Glomerular endothelial cell (primary cell): ENCODE measurements at places on chromosomes 3 and 15.
A peak's percentile ranks its signal among the peaks of the same experiment; 100 is the strongest.

GRCh38 chr3:150346981-150347863, 60.9 kb upstream of the TSC22D2 start:
- DNase-seq = no peak

DNA sequence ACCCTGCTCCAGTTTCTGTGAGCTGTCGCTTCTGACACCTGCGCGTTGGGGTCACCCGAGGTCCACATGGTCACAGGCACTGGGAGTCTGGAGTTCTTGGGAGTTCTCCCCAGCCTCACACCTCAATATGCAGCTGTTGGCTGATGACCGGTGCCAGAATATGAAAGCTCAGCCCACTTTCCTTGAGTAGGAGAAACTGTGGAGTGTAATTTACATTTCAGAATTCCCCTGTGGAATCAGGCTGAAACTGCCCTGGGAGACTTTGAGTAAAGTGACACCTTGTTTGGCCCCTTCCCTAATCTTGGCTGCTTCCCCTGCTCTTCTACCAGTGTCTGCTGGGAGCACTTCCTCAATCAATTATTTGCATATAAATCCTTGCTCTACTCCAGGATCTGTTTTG, 255.9 kb downstream of the NFKBIZ start:
- no peak for DNase-seq

- no peak for DNase-seq
Measured at GRCh38 chr15:68203956-68204355, 1.2 kb downstream of the CALML4 start.

GRCh38 chr15:45268135-45268534, 16.1 kb downstream of the SLC28A2 start:
- DNase-seq = no peak

- no peak for DNase-seq
Measured at GRCh38 chr3:105532251-105532650, 165.5 kb downstream of the ALCAM start.

DNA sequence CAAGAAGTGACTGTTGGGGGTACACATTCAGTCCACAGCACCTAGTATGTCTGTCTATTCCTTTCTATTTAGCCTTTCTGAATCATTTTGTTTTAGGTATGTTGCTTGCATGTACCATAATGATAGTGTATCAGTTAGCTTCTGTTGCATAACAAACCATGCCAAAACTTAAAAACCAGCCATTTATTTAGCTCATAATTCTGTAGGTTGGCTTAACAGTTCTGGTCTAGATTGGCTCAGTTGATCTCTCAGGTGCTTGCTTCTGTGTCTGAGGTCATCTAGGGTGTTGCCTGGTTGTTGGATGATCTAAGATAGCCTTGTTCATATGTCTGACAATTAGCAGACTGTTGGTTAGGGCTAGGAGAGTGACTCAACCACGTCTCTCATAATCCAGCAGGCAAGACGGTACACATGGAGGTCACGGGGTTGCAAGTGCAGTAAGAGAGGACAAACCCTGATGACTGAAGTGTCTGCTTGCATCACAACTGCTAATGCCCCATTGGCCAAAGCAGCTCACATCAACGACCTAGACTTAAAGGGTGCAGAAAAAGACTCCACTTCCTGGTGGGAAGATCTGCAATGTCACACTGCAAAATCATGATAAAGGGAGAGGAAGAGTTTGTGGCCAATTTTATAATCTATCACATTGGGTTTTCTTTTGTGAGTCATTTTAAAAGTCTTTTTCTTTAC, 6.8 kb upstream of the PDCD6IP start:
- no peak for DNase-seq

- DNase-seq = no peak
Measured at GRCh38 chr15:70528270-70528706, 235.1 kb downstream of the UACA start.

- DNase-seq = peak; percentile 22
Measured at GRCh38 chr3:9399746-9400145, 2.3 kb downstream of the SETD5 start.

GRCh38 chr3:81554388-81554787, 207.1 kb downstream of the GBE1 start:
- no peak for DNase-seq

GRCh38 chr3:77342688-77343087, 302.8 kb downstream of the ROBO2 start:
- no peak for DNase-seq

DNA sequence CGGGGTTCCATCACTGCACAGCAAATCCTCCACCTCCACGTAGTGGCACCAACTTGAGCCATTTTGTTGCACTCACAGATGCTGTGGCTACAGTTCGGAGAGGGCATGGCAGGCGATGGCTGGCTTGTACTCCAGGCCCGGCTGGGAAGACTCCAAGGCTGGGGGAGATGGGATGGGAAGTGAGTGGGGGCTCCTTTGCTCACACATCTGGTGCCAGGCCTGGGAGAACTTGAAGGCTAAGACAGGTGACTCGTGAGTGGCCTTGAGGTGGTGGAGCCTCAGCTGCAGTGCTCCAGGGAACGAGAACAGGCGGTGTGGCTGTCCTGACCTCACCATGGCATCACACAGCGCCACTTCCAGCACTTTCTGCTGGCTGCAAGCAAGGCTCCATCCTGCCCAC, 87.9 kb downstream of the PLXNA1 start:
- DNase-seq = no peak

GRCh38 chr3:63132461-63133250, 145.5 kb upstream of the SYNPR start:
- DNase-seq = no peak

DNA sequence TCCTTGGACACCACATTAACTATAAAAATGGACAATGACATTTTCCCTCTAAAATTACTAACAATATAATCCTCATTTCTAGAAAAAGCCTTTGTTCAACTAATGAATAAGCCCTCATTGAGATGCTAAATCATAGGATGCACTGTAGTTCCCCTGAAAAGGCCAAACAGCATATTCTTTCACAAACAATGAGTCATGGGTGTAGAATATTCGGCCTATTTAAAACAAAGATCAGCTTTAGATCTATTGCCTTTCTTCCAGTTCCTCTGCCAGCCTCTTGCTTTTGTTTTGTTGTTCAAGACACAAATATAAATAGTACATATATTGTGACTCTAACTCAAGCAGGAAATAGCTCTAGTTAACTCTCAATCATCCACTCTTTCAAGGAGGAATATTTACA, 82.5 kb downstream of the ADAM10 start:
- DNase-seq = peak; percentile 18

DNA sequence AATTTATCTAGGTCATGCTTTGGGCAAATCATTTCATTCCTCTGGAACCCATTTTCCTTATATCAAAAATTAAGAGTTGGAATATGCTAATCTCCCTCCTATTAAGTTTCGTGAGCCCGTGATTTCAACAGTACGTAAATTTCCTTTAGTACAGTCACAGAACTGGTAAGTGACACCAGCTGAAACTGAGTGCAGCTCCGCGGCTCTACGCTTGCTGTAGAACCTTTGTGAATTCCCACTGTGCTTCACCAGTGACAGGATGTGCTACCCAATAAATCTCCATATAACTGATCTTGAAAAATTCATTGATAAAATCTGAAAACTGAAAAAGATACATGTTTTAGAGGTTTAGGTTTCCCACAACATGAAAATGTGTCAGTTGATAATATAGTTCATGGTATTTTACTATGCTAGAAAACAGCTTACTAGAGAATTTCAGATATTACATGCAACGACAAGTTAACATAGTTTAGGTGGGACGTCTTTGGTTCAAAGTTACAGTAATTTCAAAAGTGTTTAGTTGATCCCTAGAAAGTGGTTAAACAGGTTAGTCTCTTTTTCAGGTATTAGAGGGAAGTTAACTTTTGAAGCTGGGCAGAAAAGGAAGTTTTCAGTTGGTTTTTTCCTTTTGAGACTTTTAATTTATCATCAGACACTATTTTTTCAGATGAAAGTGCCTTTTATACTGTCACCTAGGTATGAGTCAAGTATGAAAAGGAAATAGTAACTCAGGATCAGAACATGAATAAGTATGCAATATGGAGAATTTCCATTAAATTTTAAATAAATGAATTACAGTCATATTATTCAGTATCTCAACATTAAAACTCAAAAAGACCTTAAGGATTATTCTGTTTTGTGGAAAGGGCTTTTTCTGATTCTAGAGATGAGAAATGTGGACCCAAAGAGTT, 57.0 kb downstream of the PPARG start:
- DNase-seq = no peak

DNA sequence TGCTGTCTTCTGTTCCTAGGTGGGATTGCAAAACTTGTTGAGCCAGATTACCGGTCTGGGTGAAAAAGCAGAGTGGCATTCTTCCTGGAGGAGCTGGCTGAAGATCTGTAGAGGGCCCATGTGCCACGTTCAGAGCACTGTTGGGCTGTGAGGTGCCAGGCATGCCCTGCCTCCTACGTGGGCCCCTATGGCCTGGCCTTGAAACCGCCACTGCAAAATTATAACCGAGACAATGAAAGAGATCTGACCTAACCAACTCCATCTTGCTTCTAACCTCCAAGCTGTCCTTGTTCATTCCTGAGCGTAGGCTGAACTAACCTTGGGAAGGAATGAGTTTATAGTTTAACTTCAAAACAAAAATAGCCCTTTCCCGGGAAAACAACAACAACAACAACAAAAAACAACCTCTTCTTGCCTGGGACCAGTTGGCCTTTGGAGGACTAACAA, 1.4 kb upstream of the ACAD9 start:
- no peak for DNase-seq

GRCh38 chr3:57538465-57538864, 5.7 kb downstream of the DNAH12 start:
- no peak for DNase-seq

DNA sequence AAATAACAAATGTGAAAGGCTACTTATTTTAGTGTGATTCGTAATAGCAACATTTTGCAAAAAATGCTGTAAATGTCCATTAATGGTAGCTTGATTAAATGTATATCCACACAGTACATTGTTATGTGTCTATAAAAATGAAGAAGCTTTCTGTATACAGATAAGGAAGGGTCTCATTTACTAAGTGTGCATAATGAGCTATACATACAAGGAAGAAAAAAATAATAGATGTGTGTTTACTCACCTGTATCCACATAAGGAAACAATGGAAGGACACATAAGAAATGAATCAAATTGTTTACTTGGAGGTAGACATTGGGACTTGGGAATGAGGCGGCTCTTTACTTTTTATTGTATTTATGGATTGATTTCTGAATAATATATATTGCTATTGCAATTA, 34.9 kb downstream of the MED12L start:
- no peak for DNase-seq

GRCh38 chr3:56196700-56197099, 271.6 kb downstream of the ERC2 start:
- no peak for DNase-seq

DNA sequence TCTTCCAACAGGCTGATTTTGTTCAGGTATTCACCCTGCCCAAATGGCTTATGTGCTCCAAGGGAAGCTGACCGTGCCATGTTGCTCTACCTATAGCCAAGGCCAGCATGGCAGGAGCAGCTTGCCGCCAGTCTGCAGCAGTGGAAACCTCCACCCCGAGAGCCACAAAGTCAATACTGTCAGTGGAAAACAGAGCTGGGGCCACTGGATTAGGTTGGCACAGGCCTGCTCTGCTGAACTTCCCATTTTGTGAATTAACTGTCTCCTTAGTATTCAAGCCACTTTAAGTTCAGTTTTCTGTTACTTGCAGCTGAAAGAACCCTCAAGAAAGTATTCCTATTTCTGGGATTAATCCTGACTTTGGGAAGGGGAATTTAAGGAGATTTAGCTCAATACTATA, 63.8 kb upstream of the XCR1 start:
- no peak for DNase-seq

DNA sequence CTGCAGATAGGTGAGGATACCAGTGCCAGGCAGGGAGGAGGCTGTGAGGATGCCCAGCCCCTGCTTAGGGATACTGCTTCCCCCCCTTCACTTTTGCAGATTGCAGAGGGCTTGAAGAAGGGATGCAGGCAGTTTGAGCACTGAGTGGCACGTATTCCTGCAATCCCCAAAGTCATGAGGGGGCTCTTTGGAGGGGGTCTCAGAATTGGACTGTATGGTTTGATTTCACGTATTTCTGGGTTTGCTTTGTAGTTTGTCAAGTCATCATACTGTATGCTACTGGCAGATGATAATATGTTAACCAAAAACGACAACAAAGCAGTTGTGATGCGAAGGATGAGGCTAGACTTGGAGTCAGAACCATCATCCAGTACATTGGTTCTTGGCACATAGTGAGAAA, 28.1 kb downstream of the CHST14 start:
- no peak for DNase-seq

- DNase-seq = no peak
Measured at GRCh38 chr3:43161684-43162229, 55.9 kb upstream of the POMGNT2 start.

- DNase-seq = no peak
Measured at GRCh38 chr3:20136231-20136630, 49.8 kb downstream of the SGO1 start.

DNA sequence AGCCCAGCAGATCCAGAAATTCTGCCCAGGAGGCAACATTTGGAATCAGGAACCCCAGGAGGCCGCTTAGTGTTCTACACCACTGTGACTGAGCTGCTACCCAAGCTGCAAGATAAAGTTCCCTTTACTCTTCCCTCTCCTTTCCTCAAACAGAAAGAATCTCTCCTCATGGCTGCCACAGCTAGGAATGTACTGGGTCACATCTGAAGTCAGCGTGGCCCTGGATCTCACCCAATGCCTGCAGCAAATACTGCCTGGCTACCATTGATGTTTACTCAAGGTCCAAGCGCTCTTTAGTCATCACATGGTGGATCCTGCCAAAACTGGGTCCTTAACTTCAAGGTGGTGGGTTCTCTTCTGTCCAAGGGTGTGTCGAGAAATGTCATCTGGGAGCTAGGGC, 382.7 kb downstream of the EPHA6 start:
- no peak for DNase-seq

GRCh38 chr3:34352778-34353331, 554.4 kb downstream of the PDCD6IP start:
- no peak for DNase-seq

DNA sequence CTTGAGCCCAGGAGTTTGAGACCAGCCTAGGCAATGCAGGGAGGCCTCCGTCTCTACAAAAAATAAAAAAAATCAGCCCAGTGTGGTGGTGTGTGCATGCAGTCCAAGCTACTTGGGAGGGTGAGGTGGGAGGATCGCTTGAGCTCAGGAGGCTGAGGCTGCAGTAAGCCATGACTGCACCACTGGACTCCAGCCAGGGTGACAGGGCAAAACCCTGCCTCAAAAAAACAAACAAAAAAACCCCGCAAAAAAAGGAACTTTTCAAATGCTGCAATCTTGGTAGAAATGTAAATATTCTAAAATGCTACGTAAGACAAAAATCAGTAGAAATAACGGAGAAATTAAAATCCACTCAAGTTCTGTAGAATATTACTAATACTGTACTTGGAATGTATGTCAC, 108.1 kb upstream of the MELTF start:
- no peak for DNase-seq
